ENCODE measurements at places on chromosomes 6 and 20. TPM values are rescaled to one million over a fixed set of nuclear protein-coding genes. Genes with fewer than 3 reads are reported as not detected.

ARG1 gene
- total RNA-seq, result 1.5 TPM

PI3 gene
- not detected for total RNA-seq

PRPH2 gene
- 0.44 TPM for total RNA-seq

PRDM13 gene
- not detected for total RNA-seq

KCTD20 gene
- total RNA-seq, result 79.9 TPM

TLDC2 gene
- total RNA-seq, result not detected

NNAT gene
- 44.3 TPM for total RNA-seq

UNC5CL gene
- total RNA-seq, result 1.7 TPM

TMEM151B gene
- total RNA-seq, result not detected

CRISP2 gene
- total RNA-seq, result not detected

NRN1 gene
- 27.0 TPM for total RNA-seq

RPP40 gene
- 12.4 TPM for total RNA-seq

KCNK17 gene
- total RNA-seq, result not detected

TRDN gene
- under 0.01 TPM for total RNA-seq

TREM2 gene
- total RNA-seq, result 335 TPM

NECAB3 gene
- 38.6 TPM for total RNA-seq

PNPLA1 gene
- total RNA-seq, result not detected

TCP11 gene
- not detected for total RNA-seq

PDYN gene
- total RNA-seq, result not detected

METTL24 gene
- total RNA-seq, result not detected

SFTA2 gene
- total RNA-seq, result not detected

All from subcutaneous adipose tissue (tissue), 4 donors.